ENCODE measurements at places on chromosomes 6 and 20.

DNA sequence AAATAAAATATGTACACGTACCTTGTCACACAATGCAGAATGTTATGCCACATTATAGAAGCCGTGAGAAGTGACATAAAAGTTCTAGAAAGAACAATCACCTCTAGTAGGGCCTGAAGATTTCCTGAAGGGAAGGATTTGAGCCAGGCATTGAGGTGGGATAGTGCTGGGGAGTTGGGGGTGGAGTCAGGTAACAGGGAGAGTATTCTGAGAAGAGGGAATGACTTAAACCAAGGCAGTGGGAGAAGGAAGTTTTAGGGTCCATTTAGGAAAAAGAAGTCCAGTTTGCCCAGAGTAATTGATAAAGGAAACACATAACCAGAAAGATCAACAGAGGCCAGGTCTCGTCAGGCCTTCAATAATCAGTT lies 262.8 kb downstream of the ARHGAP18 start:
- H3K4me1 ChIP-seq: peaks cover 82% of the 10 kb centered on the region
- H3K27me3 ChIP-seq: no peaks in the 10 kb centered on the region
- H3K4me3 ChIP-seq: no peak overlapping the region
- no peak for DNase-seq

GRCh38 chr6:131125431-131125830 lies 9.8 kb upstream of the AKAP7 start:
- H3K4me1 ChIP-seq: no peaks in the 10 kb centered on the region
- no peaks in the 10 kb centered on the region for H3K27me3 ChIP-seq
- H3K4me3 ChIP-seq: no peak overlapping the region

GRCh38 chr20:57647006-57647932 lies 27.0 kb upstream of the ZBP1 start:
- H3K27me3 ChIP-seq: no peaks in the 10 kb centered on the region
- no peak overlapping the region for H3K27ac ChIP-seq
- no peak overlapping the region for H3K4me3 ChIP-seq
- no peaks in the 10 kb centered on the region for H3K4me1 ChIP-seq
- peaks cover 4% of the 10 kb centered on the region for H3K36me3 ChIP-seq
- no peak for DNase-seq

- peaks cover 2% of the 10 kb centered on the region for H3K36me3 ChIP-seq
- no peaks in the 10 kb centered on the region for H3K27me3 ChIP-seq
- H3K4me3 ChIP-seq: no peak overlapping the region
- DNase-seq: no peak
- H3K4me1 ChIP-seq: peaks cover 83% of the 10 kb centered on the region
- no peak overlapping the region for H3K27ac ChIP-seq
Measured at GRCh38 chr6:144339859-144340452, 54.8 kb downstream of the UTRN start.

DNA sequence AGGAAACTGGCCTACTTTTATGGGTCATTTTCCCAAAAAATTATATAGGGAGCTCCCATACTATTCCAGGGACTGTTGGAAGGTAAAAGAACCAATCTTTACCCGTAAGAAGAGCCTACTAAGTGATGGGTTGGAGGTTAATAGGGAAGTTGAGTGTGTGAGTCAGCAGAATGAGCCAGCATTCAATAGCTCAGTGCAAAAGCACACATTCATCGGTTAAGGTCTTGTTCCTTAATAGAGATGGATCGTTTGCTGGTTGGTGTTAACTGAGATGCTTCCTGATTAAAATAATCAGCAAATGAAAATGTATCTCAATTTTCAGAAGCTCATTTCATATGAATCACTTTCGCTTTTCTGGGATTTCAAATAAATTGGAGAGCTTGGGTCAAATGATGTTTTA lies 115.3 kb upstream of the MRPS10 start:
- H3K36me3 ChIP-seq: no peaks in the 10 kb centered on the region
- H3K4me1 ChIP-seq: peaks cover 10% of the 10 kb centered on the region
- no peak overlapping the region for H3K27ac ChIP-seq
- no peaks in the 10 kb centered on the region for H3K27me3 ChIP-seq
- no peak for DNase-seq
- H3K4me3 ChIP-seq: no peak overlapping the region

DNA sequence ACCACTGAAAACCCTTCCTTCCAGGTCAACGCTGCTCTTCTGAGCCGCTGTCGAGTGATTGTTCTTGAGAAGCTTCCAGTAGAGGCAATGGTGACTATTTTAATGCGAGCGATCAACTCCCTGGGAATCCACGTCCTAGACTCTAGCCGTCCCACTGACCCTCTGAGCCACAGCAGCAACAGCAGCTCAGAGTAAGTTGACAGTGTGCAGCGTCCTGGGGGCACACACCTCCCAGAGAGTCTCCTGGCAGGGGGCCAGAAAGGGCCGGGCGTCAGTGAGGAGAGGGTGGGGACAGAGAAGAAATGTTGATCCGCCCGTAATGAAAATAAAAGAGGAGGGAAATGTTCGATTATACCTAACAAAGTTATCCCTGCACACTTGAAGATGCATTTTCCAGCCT lies 5.0 kb downstream of the WRNIP1 start:
- peaks cover 59% of the 10 kb centered on the region for H3K36me3 ChIP-seq
- H3K27me3 ChIP-seq: no peaks in the 10 kb centered on the region
- H3K27ac ChIP-seq: no peak overlapping the region
- no peak overlapping the region for H3K4me3 ChIP-seq

- H3K4me1 ChIP-seq: peaks cover 6% of the 10 kb centered on the region
- no peak for DNase-seq
- no peak overlapping the region for H3K27ac ChIP-seq
- H3K27me3 ChIP-seq: no peaks in the 10 kb centered on the region
- no peaks in the 10 kb centered on the region for H3K36me3 ChIP-seq
- no peak overlapping the region for H3K4me3 ChIP-seq
Measured at GRCh38 chr6:32888576-32888975, 34.6 kb downstream of the PSMB9 start.

- peaks cover 30% of the 10 kb centered on the region for H3K36me3 ChIP-seq
- H3K27ac ChIP-seq: no peak overlapping the region
- no peaks in the 10 kb centered on the region for H3K27me3 ChIP-seq
- DNase-seq: no peak
- H3K4me3 ChIP-seq: no peak overlapping the region
Measured at GRCh38 chr20:47263465-47264084, 92.9 kb downstream of the ZMYND8 start.

DNA sequence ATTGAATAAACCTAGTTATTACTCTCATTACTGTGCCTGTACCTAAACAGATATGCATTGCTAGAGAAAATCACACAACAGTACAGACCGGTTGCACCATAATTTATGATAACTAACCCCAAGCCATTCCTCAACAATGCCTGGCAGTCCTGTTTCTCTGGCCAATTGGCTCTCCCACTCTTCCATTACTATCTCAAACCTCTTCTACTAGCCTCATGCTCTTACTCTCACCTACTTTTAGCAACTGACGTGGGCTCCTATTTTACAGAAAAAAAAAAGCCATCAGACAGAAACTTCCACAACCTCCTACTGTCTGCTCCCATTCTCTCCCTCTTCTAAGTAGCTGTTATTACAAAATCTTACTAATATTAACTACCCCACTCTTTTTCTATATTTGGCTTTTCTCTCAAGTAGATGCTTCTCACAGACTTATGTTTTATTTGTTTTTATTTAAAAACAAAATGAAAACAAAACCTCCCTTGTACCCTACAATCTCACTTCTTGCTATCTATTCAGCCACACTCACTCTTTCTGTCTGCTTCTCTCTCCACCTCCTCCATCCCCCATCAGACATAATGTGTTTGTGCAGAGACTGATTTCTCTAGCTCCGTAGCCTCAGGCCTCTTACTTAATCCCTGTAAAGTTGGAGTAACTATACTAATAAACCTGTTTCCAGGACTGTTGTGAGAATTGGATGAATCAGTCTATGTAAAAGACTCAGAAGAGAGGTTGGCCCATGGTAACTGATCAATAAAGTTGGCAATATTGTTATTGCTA lies 9.1 kb downstream of the GOPC start:
- peaks cover 17% of the 10 kb centered on the region for H3K4me1 ChIP-seq
- H3K4me3 ChIP-seq: no peak overlapping the region
- DNase-seq: no peak
- H3K36me3 ChIP-seq: peaks cover 46% of the 10 kb centered on the region
- H3K27me3 ChIP-seq: no peaks in the 10 kb centered on the region

DNA sequence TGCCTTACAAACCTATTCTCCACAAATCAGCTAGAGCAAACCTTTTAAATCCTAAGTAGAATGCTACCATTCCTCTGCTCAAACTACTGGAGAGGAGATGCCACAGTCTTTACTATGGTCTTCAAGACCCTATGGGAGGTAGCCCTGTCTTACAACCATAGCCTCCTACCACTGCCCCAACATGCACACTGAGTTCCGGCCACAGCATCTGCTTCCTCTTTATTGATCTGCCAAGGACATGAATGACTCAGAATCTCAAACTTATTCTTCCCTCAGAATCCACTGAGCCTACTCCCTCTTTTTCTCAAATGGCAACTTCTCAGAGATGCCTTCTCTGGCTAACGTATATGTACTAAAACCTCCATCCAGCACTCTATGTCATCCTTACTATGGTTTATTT lies 12.2 kb upstream of the ANKEF1 start:
- no peak overlapping the region for H3K4me3 ChIP-seq
- H3K27ac ChIP-seq: no peak overlapping the region
- DNase-seq: no peak
- H3K36me3 ChIP-seq: no peaks in the 10 kb centered on the region
- H3K4me1 ChIP-seq: no peaks in the 10 kb centered on the region

- H3K27ac ChIP-seq: no peak overlapping the region
- peaks cover 6% of the 10 kb centered on the region for H3K27me3 ChIP-seq
- no peaks in the 10 kb centered on the region for H3K36me3 ChIP-seq
- no peak for DNase-seq
Measured at GRCh38 chr20:20741087-20742045, 28.9 kb upstream of the RALGAPA2 start.

DNA sequence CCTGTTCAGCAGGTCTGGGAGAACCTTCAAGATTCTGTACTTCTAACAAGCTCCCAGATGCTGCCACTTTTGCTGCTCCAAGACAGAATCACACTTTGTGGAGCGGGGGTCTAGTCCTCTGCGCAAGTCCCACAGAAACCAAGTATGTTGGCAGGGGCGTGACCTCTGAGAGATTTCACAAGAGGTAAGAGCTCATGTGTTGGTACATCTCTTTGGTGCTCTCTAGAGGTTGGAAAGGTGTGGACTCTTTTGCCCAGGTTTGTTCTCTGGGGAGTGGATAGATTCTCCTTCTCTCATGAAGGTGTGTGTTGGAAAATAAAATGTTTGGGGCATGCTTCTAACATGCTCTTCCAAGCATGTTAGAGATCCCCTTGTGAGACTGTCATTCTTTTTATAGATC lies 340.9 kb upstream of the IRAK1BP1 start:
- no peak overlapping the region for H3K27ac ChIP-seq
- H3K4me1 ChIP-seq: no peaks in the 10 kb centered on the region
- H3K36me3 ChIP-seq: no peaks in the 10 kb centered on the region
- H3K27me3 ChIP-seq: no peaks in the 10 kb centered on the region
- no peak for DNase-seq

- no peaks in the 10 kb centered on the region for H3K27me3 ChIP-seq
- H3K4me1 ChIP-seq: peaks cover 17% of the 10 kb centered on the region
- no peaks in the 10 kb centered on the region for H3K36me3 ChIP-seq
- H3K4me3 ChIP-seq: no peak overlapping the region
Measured at GRCh38 chr6:14770040-14770439, 475.8 kb upstream of the JARID2 start.

- no peak for DNase-seq
- H3K27ac ChIP-seq: no peak overlapping the region
- H3K4me3 ChIP-seq: no peak overlapping the region
Measured at GRCh38 chr6:56771929-56772607, 129.4 kb upstream of the DST start.

- peaks cover 4% of the 10 kb centered on the region for H3K4me1 ChIP-seq
- no peak for DNase-seq
- peaks cover 2% of the 10 kb centered on the region for H3K36me3 ChIP-seq
- H3K27ac ChIP-seq: no peak overlapping the region
- H3K27me3 ChIP-seq: no peaks in the 10 kb centered on the region
Measured at GRCh38 chr6:145872669-145873068, 58.1 kb upstream of the FBXO30 start.

- no peak for DNase-seq
- H3K27me3 ChIP-seq: no peaks in the 10 kb centered on the region
- H3K36me3 ChIP-seq: no peaks in the 10 kb centered on the region
- H3K4me1 ChIP-seq: no peaks in the 10 kb centered on the region
Measured at GRCh38 chr20:16167423-16168130, 405.7 kb downstream of the KIF16B start.

- H3K4me1 ChIP-seq: peaks cover 2% of the 10 kb centered on the region
- no peak overlapping the region for H3K27ac ChIP-seq
- H3K36me3 ChIP-seq: no peaks in the 10 kb centered on the region
- H3K27me3 ChIP-seq: peaks cover 3% of the 10 kb centered on the region
- no peak overlapping the region for H3K4me3 ChIP-seq
- DNase-seq: no peak
Measured at GRCh38 chr20:38144974-38145728, 19.9 kb downstream of the TGM2 start.

DNA sequence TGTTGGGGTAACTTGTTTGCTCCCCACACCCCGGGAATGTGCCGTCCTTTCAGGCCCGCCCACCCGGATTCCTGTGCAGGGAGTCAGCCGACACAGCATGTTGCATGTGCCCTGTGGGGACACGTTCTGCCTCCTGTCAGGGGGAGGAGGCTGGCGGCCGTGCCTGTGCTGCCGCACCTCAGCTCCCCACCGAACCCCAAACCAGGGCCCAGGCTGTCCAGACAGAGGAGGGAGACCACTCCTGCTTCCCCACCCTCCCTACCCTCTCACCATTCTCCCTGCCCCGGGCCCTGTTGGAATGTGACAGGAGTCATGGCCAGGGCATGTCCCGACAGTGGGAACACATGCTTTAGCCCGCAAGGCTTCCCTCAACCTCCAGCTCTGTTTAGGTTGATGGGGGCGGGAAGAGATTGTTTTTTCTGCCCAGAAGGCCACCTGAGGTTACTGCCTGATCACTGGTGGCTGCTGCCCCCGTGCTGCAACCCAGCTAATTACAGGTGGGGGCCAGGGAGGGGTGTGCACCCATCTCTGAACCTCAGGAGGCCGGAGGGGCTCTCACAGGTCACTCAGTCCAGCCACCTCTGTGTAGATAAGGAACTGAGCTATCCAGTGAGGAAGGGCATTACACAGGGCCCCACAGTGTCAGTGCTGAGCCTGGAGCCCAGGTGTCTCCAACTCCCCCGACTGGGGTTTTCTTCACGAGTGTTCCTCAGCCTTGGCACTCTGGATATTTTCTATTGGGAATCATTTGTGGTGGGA lies 13.6 kb downstream of the LRRC73 start:
- peaks cover 20% of the 10 kb centered on the region for H3K4me1 ChIP-seq
- no peak overlapping the region for H3K4me3 ChIP-seq
- H3K27me3 ChIP-seq: no peaks in the 10 kb centered on the region
- no peak overlapping the region for H3K27ac ChIP-seq
- no peak for DNase-seq
- H3K36me3 ChIP-seq: peaks cover 7% of the 10 kb centered on the region

DNA sequence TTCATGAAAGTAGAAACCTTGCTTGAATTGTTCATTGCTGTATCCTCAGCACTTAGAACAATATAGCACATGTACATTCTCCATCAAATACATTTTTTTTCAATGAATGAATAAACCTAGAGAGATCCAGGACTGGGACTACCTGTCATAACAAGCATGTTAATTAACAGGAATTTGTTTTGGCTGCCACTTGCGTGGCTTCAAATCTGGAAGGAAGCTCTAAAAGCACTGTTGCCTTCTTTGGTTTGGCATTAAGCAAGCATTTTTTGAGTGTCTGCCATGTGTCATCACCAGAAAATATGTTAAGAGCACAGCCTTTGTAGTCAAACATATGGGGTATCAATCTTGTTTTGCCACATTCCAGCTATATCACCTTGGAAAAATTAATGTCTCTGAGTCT lies 131.9 kb upstream of the BACH2 start:
- peaks cover 7% of the 10 kb centered on the region for H3K36me3 ChIP-seq
- no peak overlapping the region for H3K4me3 ChIP-seq
- peaks cover 35% of the 10 kb centered on the region for H3K4me1 ChIP-seq
- DNase-seq: no peak

- no peak overlapping the region for H3K27ac ChIP-seq
- no peak for DNase-seq
- H3K4me1 ChIP-seq: no peaks in the 10 kb centered on the region
- no peak overlapping the region for H3K4me3 ChIP-seq
Measured at GRCh38 chr6:81105998-81106397, 646.5 kb downstream of the TENT5A start.
